ENCODE measurements at places on chromosomes 7 and 10. TPM values are rescaled to one million over a fixed set of nuclear protein-coding genes. Genes with fewer than 3 reads are reported as not detected.

Gene APBB1IP
- total RNA-seq = 9.4 TPM

- peak; percentile 42 for DNase-seq
These were observed 59.8 kb downstream of the COA1 start for GRCh38 chr7:43669286-43670081.

DNA sequence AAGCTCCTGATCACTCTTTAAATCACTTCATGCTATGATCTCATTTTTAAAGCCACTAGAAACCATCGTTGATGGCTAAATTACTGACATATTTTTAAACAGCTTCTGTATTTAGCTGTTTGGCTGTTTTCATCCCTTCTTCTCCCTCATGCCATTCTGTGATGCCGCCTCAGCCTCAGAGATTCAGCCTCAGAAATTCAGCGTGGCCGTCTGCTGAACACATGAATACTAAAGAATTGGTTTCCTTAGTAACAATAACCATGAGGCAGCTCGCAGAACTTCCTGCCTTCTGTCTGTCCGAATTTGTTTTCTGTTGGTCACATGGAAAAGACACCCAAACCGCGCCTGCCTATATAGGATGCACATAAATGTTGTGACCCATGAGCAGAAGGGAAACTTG, 31.0 kb upstream of the FZD1 start:
- DNase-seq = no peak

GRCh38 chr7:108136191-108136688, 6.1 kb upstream of the LAMB4 start:
- DNase-seq = no peak

DNA sequence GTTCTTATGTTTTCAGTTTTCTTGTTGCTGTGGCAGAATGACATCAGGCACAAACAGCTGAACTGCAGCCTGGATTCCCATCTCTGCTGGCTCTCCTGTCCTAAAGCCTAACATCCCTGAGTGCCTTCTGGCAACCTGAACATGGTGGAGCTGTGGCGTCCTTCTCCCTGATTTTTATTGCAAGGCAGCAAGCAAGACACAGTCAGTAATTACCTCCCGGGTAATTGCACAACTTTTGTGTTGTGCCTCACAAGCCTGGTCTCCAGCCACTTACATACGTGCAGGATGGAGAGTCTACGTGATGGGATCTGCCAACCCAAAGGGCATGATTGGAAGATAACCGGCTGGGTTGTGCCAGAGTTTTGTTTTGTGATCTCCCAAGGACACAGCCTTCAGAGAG, 116.1 kb upstream of the PARD3 start:
- no peak for DNase-seq

DNA sequence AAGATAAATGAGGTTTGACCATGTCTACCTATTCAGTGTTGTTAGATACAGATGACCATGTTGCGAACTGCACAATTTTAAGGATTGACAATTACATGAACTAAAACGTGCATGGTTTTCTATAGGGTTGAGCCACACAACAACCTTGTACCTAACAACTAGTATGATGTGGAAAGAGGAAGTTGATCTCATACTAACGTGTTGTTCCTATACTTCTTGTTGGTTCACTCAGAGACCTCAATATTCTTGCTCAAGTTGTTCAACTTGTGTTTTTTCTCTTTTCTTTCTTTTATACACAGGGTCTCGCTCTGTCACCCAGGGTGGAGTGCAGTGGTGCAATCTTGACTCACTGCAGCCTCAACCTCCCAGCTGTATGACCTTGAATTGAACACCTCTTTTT, 6.1 kb upstream of the KEL start:
- DNase-seq = no peak

GRCh38 chr10:85420501-85421191, 945.9 kb downstream of the GRID1 start:
- DNase-seq = no peak
